ENCODE measurements at places on chromosomes 12 and 14.

DNA sequence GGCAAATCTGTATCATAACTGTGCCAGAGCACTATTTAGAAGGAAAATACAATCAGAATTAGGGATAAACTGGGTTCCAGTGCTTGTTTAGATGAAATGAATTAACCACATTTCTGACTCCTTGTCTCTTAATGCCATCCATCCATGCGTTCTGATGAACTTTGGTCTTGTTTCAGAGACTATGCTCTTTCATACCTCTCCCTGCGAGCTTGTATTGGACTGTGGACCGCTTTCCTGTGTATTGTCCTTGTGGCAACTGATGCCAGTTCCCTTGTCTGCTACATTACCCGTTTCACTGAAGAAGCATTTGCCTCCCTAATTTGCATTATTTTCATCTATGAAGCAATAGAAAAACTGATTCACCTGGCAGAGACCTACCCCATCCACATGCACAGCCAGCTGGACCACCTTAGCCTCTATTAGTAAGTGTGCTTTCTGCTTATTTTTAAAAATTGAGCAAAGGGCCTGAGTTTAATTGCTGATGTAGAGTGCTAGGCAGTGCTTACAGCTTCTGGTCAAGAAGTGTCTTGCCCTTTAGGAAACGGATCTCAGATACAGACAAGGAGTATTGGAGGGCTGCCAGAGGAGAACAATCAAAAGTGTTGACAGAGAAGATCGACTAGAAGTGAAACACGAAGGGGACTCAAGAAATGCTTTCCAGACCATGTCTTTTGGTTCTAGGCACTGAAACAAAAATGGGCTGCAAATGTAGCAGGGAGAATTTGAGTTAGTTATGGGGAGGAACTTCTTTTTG, 46.7 kb downstream of the SLC4A8 start:
- DNase-seq = no peak

GRCh38 chr12:90163975-90164374, 455.3 kb upstream of the ATP2B1 start:
- DNase-seq = no peak

- no peak for DNase-seq
Measured at GRCh38 chr12:95532851-95533250, 18.4 kb downstream of the USP44 start.

GRCh38 chr12:66062290-66062625, 68.3 kb downstream of the LLPH start:
- no peak for DNase-seq

DNA sequence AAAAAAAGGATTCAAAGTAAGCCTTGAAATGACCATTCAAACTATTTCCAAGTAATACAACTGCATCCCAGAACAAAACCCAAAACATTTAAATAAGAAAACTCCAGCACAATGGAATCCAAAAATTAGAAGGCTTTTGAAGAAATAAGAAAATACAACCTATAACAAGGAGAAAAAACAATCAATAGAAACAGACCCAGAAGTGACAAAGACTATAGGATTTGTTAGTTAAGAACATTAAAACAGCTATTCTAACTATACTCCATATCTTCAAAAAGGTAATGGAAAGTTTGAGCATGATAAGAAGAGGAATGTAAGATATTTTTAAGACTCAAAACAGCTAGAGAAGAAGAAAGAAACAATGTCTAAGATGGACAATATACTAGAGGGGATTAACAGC, 39.3 kb upstream of the SRP54 start:
- no peak for DNase-seq

DNA sequence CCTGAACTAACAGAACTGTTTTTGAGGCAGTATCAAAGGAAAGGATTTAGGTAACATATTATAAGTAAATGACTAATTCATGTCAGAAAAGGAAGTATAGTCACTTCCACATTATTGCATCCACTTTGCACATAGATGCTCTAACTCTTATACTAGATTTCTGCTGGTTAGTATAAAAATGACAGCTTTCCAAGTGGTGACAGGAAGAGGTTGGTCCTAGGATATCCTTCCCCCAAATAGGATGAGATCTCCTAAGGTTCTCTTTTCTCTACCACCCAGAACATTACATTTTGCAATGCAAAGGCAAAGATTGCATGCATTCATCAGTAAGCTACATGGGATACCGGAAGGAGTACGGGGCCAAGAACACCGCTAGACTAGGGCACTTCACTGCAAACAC, 15.2 kb downstream of the DAD1 start:
- no peak for DNase-seq

DNA sequence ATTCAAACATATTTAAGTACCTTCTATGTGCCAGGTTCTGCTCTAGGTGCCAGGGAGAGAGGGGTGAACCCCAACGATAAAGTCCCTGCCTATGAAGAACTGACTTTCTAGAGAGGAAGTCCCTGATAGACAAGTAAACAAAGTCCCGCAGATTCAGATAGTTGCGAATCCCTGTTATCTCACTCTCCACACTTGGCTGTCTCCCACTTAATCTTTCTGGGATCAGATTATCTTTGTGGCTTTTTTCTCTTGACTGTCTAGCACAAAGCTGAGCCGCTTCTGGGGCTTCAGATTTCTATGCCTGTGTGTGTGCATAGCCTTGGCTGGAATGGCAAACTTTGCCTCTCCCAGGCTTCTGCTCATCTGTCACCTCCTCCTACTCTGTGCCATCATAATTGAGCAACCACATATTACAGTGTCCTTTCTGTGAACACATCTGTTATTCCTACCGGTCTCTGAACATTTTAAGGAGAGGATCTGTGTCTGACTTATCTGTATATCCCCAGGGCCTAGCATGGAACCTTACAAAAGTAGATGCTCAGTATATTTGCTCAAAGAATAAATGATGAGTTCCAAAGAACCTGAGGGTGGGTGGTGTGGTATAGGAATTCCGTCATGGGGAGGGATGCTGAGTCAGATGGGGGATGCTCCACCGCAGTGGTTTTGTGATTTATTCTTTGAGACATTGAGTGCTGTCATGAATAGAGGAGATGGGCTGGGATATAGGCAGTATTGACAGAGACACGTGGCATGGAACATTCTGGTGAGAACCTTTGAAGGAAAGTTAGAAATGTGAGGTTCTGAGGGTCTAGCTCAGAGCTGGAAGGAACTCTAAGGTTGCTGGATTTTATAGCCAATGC, 28.5 kb downstream of the RGS6 start:
- DNase-seq = no peak

GRCh38 chr12:94401326-94401725, 58.3 kb downstream of the CEP83 start:
- DNase-seq = no peak

DNA sequence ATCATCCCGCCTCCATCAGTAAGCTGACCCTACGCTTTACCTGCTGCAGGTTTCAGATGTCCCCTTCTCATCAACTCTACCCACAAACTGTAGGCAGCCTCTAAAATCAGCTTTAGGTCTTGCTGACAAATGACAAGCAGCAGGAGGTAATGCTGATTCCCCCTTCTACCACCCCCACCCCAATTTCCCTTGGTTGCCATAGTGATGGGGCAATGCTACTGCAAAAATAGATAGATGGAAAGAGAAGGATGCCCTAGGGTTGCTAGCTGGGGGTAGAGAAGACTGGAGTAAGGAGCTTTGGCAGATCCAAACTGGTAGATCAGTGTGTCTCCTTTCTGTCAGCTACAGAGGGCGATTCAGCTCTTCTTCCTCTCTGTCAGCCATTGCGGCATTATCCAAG, 19.8 kb upstream of the PDE1B start:
- no peak for DNase-seq

- DNase-seq = no peak
Measured at GRCh38 chr12:55697686-55698085, 10.0 kb downstream of the ITGA7 start.
